HCEC 1CT (cell line): ENCODE measurements at places on chromosomes 6 and 20.
A peak's percentile ranks its signal among the peaks of the same experiment; 100 is the strongest.

DNA sequence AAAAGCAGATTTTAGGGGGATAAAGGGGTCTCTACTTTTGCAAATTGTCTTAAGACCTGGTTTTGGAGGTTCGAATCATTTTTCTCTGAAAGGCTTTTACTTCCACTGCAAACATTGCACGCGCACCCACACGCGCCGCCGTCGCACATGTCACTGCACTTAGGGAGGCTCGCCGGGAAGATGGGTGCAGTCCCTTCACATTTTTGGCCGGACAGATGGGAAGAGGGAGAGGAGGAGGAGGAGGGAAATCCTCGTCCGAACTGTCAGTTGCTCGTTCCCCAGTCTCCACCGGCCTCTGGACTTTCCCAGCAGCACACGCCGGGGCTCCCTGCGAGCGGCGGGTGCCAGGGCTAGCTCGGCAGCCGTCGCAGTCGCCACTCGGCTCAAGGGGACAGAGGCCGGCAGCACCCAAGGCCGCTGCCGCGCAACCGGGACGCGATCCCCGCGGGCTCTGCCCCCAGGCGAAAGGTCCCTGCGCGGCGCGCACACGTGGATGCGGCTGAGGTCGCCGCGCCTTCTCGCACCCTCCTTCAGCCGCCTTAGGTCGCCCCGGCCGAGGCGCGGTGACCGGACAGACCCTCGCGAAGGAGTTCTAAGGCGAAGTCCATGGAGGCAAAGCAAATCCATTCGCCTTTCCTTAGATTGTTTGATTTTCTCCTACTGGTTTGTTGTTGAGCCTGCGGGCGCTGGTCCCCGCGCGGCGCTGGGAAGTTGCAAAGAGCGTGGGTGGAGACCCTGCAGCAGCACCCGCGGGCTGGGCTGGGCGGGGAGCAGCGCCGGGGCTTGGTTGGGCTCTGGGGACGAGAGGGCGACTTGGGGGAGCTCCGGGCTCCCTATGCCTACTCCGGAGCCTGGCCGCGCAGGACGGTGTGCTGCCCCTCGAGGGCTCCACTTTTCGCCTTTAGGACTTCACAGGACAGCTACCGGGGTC lies 1.2 kb downstream of the MYB start:
- no peak for DNase-seq

DNA sequence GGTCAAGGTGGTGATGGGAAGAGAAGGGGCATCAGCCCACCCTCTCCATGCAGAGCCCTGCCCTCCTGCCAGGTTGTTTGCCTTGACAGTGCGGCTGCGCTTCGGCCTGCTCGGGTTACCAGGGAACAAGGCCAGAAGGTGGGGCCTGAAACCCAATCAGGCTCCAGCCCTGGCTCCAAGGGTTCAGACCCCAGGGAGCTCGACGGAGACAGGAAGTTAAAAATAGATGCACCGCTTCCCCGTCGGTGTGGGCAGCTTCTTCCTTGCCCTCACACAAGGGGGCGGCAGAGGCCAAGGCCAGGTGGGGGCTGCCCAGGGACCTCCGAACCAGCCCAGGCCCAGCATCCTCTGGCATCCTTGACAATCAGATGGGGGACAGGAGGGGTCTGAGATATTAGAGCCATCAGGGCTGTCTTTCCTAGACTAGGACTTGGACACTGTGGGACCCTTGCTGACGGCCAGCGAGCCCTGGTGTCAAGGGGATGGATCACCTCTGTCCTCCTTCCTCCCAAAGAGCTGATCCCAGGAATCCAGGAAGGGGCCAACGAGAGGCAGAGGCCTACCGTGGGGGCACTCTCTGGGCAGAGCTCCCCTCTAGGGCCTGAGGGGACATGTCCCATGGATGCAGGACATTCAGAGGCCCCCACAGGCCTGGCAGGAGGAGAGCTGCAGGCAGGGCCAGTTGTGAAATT lies 65.2 kb downstream of the RIPOR3 start:
- DNase-seq = peak; percentile 30

DNA sequence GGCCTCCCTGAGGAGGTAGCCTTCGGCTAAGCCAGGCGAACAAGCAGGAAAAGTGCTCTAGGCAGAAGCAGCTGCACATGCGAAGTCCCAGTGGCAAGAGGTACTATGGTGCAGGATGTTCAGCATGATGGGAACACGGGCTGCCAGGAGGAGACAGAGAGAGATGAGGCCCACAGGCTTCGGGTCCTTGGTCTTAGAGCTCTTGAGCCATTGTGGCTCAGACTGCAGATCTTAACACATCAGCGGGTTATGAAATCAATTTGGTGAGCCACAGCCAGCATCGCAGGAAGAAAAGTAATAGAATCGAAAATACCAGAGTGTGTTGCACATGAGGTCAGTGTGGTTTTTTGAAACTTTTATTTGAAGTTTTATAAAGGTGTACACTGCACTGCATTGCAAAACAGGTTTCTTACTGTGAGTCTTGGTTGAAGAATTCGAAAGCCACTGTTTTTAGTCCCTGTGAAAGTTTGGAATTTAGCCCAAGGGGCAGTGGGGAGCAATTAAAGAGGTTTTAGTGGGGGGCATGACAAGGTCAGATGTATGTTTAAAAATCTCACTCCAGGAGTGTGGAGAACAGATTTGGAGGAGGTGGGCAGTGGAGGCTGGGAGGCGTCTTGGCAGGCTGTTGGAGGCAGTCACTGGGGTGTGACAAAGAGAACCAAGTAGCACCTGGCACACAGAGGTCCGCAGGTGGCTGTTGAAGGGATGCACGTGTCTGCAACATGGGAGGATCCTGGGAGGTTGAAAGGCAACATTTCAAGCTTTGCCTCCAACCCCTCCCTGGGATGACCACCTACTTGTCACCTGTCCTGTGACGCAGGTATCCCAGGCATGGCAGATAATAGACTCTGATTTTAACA lies 69.3 kb downstream of the EYA2 start:
- no peak for DNase-seq

- no peak for DNase-seq
Measured at GRCh38 chr20:38585404-38586180, 4.6 kb downstream of the ADIG start.

DNA sequence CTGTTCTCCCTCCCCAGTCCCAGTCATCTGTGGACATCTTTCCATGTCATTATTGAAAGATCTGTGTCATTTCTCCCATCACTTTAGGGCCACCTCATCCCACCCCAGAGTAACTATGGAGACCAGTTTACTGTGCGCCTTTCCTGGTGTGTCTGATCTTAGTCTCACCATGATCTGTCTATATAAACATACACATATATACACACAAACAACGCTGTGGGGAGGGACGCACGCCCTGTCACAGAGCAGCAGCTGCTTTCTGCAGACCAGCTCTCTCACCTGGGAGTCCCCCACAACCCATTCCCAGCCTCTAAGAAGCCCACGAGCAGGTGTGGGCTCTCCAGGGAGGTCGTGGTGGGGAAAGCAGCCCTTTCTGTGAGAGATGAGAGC lies 68.1 kb upstream of the TOX2 start:
- no peak for DNase-seq

DNA sequence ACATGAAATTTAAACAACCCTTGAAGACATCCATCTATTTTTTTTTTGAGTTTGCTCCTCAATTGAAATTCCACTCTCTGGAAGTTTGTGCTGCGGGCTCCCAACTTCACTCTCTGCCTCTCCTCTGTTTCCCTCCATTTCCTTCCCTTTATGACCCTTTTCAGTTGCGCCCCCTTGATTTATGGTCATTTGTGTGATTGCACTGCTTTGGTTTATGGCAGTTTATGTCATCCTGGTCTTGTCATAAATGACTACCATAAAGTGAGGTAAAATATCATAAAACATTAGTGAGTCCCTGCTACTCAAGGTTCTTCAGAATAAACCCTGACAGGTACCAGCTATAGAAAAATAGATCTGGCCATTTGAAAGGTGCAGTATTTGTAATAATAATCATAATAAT lies 348.3 kb upstream of the ZFP64 start:
- DNase-seq = no peak

GRCh38 chr6:119894811-119895210 lies 545.2 kb upstream of the MAN1A1 start:
- no peak for DNase-seq

- DNase-seq = no peak
Measured at GRCh38 chr6:170449835-170450753, 103.0 kb downstream of the PSMB1 start.

DNA sequence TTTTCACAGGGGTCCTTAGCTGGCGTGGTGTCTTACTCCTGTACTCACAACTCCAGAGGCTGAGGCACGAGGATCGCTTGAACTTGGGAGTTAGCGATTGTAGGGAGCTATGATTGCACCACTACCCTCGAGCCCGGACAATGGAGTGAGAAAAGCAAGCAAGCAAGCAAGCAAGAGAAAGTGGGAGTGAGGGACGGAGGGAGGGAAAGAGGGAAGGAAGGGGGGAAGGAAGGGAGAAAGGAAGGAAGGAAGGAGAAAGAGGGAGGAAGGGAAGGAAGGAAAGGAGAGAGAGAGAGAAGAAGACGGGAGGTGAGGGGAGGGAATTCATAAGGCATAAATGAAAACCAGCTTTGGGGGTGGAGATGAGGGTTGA lies 120.5 kb downstream of the TRIM27 start:
- DNase-seq = peak; percentile 21

DNA sequence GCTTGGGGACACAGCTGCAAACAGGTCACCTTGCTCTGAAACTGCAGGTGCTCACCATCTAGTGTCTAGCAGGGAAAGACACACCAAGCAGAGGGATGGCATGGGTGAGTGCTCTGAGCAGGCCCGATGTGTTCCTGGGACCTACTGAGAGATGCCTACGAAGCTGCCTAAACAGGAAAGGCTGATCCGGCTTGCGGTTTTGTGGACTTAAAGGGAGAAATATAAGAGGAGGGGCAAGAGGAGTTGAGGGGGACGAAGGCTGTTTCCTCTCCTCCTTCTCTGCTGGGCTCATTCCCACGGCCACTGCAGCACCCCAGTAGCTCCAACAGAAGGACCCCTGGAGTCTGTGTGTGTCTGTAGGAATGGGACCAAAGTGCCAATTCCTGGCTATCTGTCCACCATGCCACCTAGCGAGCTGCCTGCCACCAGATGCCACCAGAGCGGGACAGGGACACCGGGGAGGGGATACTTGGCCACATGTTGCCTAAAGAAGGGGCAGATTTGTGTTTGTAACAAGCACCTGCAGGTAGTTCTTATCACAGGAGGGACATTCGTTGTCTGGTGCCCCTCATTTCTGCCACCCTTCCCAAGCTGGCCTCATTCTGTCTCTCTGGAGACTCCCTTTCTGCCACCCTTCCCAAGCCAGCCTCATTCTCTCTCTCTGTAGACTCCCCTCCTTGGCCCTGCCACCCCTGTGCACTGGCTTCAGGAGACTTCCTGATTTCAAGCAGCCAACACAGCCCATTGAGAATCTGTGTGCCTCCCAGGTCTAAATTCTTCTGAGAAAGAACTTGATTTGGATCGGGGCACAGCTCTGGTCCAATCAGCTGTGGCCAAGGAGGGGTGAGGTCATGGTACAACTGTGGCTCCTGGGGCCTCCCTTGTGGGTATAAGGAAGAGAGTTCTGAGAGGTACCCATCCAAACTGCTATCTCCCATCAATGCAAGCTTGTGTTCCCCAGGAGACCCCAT lies 221.8 kb downstream of the ANKRD60 start:
- DNase-seq = no peak

GRCh38 chr6:78605909-78606446 lies 261.4 kb upstream of the IRAK1BP1 start:
- peak; percentile 83 for DNase-seq

- DNase-seq = peak; percentile 56
Measured at GRCh38 chr6:148231572-148231971, 111.1 kb upstream of the SASH1 start.

DNA sequence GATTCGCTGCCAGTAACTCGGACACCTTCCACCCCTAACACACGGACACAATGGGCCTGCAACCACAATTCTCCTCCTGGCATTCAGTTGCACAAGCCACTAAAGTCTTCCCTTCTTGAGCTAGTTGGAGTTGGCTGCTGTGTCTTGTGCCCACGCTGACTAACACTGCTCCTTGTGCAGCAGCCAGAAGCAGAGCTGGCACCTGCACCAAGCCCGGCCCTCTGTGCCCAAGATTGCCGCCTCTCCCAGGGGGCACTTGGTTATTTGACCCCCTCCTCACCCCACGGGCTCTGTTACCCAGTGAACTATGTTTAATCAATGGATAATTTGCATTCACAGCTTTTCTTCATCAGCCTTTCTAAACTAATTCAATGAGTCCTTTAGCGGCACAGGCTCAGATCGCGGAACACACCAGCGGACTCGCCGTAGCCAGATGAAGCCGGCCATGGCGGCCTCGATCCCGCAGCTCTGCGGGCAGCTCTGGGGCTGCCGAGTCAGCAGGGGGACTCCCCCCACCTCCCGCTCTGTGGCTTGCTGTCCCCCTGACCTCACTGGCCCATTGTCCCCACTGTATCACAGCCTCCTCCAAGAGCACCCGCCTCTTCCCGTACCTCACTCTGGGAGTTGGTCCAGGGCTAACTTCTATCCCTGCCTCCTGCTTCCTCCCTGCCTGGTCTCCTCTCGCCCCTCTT lies 94.8 kb upstream of the AFDN start:
- no peak for DNase-seq
